ENCODE measurements at places on chromosomes 13 and 19.
A peak's percentile ranks its signal among the peaks of the same experiment; 100 is the strongest.

- peak; percentile 72 for DNase-seq
These were observed 43.9 kb downstream of the CERS4 start for GRCh38 chr19:8252922-8253589.

DNA sequence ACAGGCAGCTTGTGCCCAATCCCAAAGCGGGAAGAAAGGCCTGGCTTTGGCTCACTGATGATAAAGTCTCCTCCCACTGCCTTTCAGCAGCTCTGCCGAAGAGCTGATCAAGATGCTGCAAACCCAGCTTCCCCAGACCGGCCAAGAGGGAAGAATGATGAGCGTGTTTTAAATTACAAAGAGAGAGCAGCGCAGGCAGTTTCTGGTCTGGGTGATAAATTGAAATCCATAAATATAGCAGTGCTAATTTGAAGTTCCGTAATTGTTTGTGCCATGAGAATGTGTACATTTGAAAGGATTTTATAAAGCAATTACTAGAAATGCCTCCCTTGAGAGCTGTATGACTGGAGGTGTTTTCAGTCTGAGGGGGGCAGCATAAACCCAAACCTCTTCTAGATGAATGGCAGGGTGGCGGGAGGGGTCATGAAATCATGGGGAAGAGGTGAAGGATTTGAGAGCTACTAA, 171.8 kb downstream of the STK24 start:
- DNase-seq: no peak

GRCh38 chr13:20525144-20525600, 485 bp downstream of the CRYL1 start:
- peak; percentile 24 for DNase-seq

DNA sequence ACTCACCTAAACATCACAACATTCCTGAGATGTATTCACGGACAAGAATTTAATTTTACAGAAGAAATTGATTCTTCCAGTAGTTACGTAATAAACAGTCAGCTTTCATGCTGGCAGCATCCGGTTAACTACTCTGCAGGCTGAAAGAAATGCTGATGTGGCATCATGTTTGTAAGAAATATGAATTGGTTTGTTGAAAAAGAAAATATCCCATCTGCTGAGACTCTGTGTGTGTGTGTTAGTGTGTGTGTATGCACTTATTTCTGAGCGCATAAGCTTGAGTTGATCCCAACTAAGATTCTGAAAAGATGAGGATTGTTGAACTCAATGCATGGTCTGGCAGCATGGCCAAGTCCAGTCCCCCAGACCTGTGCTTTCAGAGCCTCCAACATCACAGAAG, 74.3 kb upstream of the FAM216B start:
- no peak for DNase-seq

GRCh38 chr19:1279782-1280341, 4.5 kb downstream of the FAM174C start:
- peak; percentile 67 for DNase-seq

GRCh38 chr13:81987677-81988357, 1646.9 kb upstream of the SPRY2 start:
- DNase-seq: no peak

DNA sequence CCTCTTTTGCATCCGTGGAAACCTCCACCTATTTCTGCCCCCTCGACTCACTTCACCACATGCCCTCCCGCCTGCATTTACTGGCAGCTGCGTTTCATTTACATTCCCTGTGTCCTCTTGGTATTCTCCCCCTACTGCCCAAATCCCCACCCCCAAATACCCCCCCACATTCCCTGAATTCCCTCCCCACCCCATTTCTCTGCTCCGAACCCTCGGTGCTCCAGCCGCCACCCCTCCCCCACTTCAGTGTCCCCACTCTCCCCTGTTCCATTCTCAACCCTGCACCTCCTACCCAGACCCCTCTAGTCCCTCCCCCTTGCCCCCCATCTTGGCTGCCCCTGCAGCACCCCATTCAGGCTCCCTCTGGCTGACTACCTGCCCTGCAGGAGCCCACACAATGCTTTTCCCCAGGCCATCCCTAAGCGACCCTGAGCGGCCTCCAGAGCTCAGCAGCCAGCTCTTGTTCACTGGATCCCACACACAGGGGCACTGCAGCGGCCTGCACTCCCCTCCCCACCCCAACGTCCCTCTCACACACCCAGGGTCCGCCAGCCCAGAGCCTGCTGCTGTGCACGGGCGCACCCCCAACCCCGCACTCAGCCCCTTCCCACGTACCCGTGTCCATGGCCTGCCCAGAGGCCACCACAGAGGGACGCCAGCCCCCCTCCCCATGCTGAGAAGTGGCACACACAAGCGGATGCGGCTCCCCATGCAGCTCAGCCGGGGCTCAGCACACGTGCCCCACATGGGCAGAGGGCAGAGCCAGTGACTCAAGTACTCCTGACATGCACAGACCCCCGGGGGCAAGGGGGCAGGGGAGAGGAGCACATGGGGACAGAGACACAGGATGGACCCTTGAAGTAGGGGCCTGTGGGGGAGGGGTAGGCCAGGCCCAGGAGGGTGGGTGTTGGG, 26.3 kb downstream of the SHANK1 start:
- DNase-seq: no peak

DNA sequence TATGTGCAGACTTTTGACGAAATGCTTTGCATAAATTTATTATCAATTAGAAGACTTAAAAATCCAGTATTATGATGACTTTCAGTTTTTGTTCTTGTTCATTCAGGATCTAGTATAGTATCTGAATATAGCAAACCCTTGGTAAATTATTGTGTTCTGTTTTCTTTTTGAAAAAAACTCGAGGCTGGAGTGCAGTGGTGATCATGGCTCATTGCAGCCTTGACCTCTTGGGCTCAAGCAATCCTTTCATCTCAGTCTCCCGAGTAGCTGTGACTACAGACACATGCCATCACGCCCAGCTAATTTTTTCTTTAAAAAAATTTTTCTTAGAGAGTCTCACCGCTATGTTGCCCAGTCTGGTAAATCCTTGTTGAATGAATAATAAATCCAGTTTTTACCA, 4.6 kb downstream of the FARP1 start:
- no peak for DNase-seq

GRCh38 chr19:10706990-10707389, 5.8 kb downstream of the QTRT1 start:
- no peak for DNase-seq

DNA sequence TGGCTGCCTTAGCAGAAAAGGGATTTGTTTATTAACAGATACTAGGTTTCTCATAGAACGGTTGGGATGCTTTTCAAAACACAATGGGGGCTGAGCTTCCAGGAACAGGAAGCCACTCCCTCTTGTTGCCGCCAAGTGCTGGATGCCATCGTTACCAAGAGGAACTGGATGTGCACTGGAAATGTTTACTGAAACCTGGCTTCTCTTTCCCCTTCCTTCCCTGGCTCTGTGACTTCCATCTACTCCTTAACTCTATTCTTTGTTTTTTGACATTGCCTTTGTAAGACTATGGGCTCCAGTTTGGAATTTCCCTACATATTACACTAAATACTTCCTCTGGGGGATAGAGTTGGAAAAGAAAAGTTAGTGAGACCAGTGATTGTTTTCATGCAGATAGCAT, 11.7 kb upstream of the KL start:
- no peak for DNase-seq

DNA sequence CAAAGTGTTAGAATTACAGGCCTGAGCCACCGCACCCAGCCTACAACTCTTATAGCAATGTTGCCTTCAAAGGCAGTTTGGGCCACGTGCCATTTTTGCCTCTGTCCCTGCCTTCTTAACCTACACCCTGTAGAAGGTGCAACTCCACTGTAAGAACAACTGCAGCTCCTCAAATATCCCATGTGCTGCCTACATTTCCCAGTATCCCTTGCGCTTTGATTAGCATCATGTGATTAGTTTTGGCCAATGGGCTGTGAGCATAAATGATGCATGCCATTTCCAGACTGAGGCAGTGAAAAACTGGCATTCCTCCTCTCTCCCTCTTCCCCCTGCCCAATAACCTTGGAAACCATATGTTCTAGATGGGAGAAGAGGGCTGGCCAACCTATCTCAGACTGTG, 75.2 kb upstream of the MRI1 start:
- DNase-seq: no peak

- no peak for DNase-seq
These were observed 100.5 kb downstream of the FLT1 start for GRCh38 chr13:28394422-28394821.

- DNase-seq: no peak
These were observed 40.7 kb downstream of the PCCA start for GRCh38 chr13:100129605-100130004.

All from caudate nucleus (tissue), 63 donors.